ENCODE measurements at places on chromosomes 16 and 17. TPM values are rescaled to one million over a fixed set of nuclear protein-coding genes. Genes with fewer than 3 reads are reported as not detected.

Gene SLC16A6
- total RNA-seq: 0.20 TPM

Gene CDT1
- 14.2 TPM for total RNA-seq

Gene NETO2
- 31.2 TPM for total RNA-seq

Gene KRT28
- total RNA-seq: not detected

Gene ODF4
- not detected for total RNA-seq

Gene NLK
- total RNA-seq: 35.7 TPM

Gene SOST
- total RNA-seq: not detected

Gene PLD6
- 5.2 TPM for total RNA-seq

Gene MED13
- total RNA-seq: 18.7 TPM

Gene HOXB8
- total RNA-seq: 22.9 TPM

Gene NPIPA8
- total RNA-seq: 0.39 TPM

Gene GUCY2D
- not detected for total RNA-seq

Gene LDHD
- 0.40 TPM for total RNA-seq

Gene HSD17B1
- total RNA-seq: not detected

Gene SPDYE4
- total RNA-seq: not detected

Gene MT1A
- total RNA-seq: 14.0 TPM

Gene CXCL16
- total RNA-seq: 11.9 TPM

Gene GNGT2
- 2.8 TPM for total RNA-seq

Gene ZACN
- total RNA-seq: not detected

Gene FBXO39
- not detected for total RNA-seq

Gene SHISA6
- not detected for total RNA-seq

Gene ITGA2B
- total RNA-seq: not detected

Gene SMTNL2
- total RNA-seq: not detected

Gene NPIPB9
- total RNA-seq: not detected

Gene KRTAP1-1
- not detected for total RNA-seq

Gene MYH8
- total RNA-seq: not detected

Gene PARD6A
- 2.8 TPM for total RNA-seq

Gene LLGL2
- 5.2 TPM for total RNA-seq

Gene SLC5A11
- total RNA-seq: not detected

Gene RAMP2
- 14.4 TPM for total RNA-seq

Gene HOXB5
- total RNA-seq: 0.54 TPM

Gene PDE6G
- total RNA-seq: 0.25 TPM

Gene FAHD1
- total RNA-seq: 86.8 TPM

Gene TMC7
- total RNA-seq: 1.5 TPM

Gene CCL4
- not detected for total RNA-seq

Gene C16orf54
- total RNA-seq: not detected

Gene SPNS3
- 0.93 TPM for total RNA-seq

Gene KRTAP17-1
- not detected for total RNA-seq

Gene CDRT15L2
- total RNA-seq: not detected

Gene SHCBP1
- total RNA-seq: 37.5 TPM

Gene CCL7
- total RNA-seq: not detected

Gene C17orf67
- 3.3 TPM for total RNA-seq

Gene HS3ST3A1
- total RNA-seq: 0.07 TPM

Gene PRR15L
- not detected for total RNA-seq

Gene HS3ST6
- total RNA-seq: not detected

Gene PRAC1
- not detected for total RNA-seq

Gene CIBAR2
- total RNA-seq: not detected

Gene KRT34
- total RNA-seq: 1.00 TPM

Gene BCAR1
- total RNA-seq: 243 TPM

Gene GPR142
- not detected for total RNA-seq

Gene GCGR
- not detected for total RNA-seq
